SJSA1 (cell line): ENCODE measurements at places on chromosomes 11 and 22.

DNA sequence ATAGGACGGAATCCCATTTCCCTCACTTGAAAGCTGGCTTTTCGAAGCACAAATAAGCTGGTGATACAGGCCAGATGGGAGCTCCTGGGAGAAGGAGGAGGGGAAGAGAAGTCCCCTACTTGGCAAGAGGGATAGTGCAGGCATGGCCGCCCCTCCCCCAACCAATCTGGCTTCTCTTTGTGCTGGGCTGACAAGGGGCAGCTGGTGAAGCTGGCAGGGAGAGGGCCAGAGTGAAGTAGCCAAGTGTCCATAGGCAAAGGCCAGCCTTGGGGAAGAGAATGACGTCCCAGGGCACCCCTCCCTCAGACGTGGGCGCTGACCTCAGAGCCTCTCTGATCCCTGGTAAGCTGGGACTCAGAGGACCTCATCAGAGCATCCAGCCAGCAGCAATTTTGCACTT lies 78.7 kb upstream of the GRAMD1B start:
- DNase-seq: no peak

DNA sequence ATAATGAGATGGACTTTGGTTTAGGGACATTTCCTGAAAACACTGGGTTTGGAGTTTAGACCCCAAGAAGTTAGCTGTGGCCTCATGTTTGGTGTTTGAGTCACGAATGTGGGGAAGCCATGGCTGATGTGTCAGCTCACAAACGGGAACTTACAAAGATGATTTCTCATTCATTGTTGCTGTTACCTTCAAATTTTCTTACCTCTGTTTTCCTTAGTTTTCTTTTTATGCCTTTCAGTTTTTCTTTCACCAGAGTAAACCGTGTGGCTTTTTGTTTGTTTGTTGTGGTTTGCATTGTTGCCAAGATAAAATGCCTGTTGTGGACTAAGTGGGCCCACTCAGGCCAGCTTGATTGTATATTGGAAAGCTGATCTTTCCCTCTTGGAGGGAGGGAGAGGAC lies 89.1 kb downstream of the SWAP70 start:
- peak; percentile 94 for DNase-seq

- peak; percentile 48 for DNase-seq
Measured at GRCh38 chr11:44005063-44005701, 42.6 kb upstream of the ACCSL start.

GRCh38 chr11:120224361-120224760 lies 13.5 kb downstream of the OAF start:
- DNase-seq: no peak

DNA sequence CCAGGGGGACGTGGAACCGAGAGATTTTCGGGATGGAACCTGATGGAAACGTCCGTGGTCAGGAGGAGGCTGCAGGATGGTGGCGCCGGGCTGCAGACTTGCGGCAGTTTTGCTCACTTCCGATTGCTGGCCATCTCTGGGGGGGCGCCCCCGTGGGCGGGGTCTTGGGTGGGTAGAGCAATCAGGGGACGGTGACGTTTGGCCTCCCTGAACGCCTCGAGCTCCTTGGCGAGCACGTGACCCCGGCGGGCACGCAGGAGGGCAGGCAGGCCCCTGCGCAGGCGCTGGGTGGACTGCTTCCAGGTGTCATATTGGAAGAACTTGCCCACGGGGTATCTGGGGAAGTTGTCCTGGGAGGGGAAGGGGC lies 6.3 kb downstream of the IGF2 start:
- DNase-seq: no peak

DNA sequence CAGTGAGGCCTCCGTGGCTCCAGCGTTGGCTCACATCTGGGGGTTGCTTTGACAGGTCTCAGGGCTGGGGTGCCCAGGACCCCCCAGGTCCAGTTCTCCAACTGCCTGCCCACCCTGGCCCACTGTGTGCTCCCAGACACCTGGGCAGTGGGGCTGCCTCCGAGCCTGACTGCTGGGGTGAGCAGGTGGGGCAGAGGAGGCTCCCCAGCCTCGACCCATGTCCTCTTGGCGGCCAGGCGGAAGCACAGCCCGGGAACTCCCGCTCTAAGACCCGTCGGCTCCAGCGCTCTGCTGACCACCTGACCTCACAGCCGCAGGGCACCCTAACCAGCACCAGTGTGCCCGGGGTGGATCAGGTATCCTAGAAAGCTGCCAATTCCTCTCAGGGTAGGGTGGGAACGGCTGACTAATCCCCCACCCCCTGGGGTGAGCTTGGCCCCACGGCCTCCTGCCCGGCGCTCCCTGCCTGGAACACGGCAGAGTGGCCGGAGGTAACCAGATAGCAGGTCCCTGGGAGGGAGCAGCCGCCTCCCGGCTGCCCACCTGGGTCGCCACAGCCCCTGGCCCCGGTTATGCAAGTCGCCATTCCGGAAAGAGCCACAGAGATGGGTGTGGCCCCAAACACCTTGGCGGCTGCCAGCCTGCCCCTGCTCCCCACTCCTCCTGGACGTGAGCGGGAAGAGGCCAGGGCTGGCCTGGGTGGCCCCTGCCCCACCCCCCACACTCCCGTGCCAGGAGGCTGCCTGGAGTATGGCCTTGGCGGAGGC lies 19.2 kb upstream of the MUC5B start:
- no peak for DNase-seq

GRCh38 chr22:38221908-38222796 lies 20.4 kb downstream of the MAFF start:
- no peak for DNase-seq

- no peak for DNase-seq
Measured at GRCh38 chr11:126791991-126792390, 208.6 kb downstream of the KIRREL3 start.

- DNase-seq: no peak
Measured at GRCh38 chr22:34858066-34858465, 207.9 kb upstream of the ISX start.

DNA sequence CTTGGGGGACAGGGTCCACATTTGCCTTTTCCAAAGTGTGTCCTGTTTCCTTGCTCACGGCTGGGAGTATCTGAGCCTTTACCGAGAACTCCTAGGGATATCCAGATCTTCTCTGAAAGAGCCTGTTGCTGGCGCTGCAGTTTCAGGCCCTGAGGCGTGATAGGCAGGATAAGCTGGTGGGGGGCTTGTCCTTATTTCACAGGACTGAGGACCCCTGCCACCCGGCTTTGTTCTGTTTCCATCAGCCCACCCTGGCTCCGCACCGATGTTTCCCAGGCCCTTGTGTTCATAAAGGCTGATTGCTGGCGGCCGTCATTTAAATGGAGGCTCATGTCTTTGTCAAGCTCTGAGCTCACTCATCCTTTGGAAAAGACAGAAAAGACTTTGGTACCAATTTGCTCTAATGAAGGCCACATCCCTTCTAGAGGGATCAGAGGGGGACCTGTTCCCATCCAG lies 9.4 kb upstream of the NPTXR start:
- DNase-seq: no peak

DNA sequence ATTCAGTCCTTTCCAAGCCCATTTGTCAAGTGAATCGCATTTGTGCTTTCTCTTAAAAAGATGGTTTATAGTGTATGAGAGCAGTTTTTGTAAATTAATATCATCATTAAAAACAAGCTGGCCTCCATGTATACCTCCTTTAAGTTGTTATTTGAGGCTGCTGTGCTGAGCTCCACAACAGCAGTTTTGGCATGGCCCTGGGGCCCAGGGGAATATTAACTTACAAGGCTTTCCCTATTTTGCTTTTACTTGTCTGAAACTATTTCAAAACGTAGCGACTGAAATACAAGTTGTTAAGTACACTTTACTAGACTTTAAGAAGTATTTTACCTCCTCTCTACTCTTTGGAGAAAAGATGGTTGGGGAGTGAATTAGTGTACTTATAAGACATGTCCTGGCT lies 4.9 kb upstream of the BARX2 start:
- no peak for DNase-seq

- no peak for DNase-seq
Measured at GRCh38 chr11:5272395-5273017, 2.8 kb upstream of the HBE1 start.

DNA sequence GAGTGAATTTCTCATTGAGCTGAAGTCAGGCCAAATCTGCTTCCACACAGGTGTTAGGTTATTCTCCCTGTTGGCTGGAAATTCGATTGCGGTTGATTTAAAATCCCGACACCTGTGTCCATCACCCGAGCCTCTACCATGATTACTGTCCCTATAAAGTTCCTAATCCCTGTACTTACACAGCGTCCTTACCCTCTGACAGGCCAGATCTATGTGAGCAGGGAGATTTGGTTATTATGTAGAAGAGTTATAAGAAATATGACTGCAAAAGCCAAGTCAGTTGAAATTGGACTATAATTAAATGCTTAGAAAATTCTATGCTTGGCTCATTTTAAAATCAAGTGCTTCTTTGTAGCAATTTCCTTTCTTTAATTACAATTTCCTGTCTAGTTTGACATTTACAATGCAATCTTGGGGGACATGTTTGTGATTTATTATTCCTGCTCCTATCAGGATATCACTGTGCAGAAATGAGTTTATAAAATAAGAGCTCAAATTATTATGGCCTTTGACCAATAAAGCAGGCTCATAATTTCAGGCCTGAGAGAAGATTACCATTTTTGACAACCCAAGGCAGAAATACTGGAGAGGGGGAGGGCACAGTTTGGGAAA lies 32.5 kb upstream of the LMO1 start:
- DNase-seq: no peak
